Brain pericyte (primary cell): ENCODE measurements at places on chromosomes 7 and 10.

- DNase-seq = no peak
Observed at GRCh38 chr7:16071246-16071857, 350.0 kb downstream of the CRPPA start.

DNA sequence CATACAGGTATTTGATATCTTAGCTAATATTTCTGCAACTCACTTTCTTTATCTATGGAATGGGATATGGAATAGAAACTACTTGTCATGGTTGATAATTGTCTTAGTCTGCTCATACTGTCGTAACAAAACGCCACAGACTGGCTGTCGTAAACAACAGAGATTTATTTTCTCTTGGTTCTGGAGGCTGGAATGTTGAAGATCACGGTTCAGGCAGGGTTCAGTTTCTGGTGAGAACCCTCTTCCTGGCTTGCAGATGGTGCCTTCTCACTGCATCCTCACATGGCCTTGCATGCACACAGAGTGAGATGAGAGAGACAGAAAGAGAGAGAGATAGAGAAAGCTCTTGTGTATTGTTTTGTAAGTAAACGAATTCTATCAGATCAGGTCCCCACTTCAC, 332.7 kb upstream of the MAGI2 start:
- no peak for DNase-seq

DNA sequence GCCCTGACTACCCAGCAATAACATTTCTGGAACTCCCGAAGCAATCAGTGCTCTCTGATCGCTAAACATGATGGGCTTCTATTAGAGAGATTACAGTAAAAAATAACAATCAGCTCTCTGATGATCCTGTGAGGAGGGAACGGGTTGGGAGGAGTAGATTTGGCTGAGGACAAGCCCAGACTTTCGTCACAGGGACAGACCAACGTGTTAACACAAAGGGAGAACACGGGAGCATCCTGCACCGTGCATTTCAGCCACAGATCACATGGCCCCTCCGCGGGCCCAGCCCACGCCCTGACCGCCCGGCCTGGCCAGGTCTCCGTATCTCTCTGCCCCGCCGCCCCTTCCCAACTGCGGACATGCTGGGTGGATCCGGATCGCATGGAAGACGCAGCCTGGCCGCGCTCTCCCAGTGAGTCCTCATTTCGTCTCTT, 95.0 kb upstream of the AGBL3 start:
- peak; percentile 93 for DNase-seq

DNA sequence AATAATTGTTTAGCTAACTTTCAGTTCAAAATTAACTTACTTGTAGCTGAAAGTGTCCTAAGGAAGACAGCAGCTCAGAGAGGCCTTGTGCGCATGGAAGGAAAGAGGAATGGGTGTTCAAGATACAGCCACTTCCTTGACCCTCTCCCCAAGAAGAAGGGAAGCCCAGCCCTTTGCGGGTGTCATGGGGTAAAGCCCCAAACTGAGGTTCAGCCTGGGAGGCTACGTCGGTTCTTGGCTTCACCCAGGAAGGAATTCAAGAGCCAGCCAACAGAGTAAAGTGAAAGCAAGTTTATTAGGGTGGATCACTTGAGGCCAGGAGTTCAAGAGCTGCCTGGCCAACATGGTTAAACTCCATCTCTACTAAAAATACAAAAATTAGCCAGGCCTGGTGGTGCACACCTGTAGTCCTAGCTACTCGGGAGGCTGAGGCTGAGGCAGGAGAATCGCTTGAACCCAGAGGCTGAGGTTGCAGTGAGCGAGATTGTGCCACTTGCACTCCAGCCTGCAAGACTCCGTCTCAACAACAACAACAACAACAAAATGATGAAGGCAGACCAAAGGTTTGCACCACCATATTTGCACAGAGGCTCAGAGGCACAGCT, 15.9 kb downstream of the GPRIN2 start:
- no peak for DNase-seq

- no peak for DNase-seq
Observed at GRCh38 chr7:33950047-33950714, 44.8 kb downstream of the BMPER start.

GRCh38 chr7:132203021-132203420, 373.2 kb downstream of the PLXNA4 start:
- no peak for DNase-seq

DNA sequence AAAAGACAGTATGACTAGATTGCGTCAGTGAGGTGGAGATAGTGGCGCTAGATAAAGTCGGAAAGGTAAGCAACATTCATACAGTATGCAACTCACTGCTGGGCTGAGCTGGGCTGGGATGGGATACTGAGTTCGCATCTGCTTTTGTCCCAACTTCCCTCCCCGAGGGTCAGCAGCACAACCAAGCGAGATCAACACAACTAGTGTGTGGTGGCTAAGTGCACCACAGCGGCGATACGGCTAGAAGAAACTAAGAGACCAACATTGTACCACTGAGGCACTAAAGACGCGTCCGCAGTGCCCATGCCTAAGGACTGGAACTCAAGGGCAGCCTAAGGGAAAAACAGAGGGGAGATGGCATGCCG, 467 bp downstream of the EXOSC1 start:
- no peak for DNase-seq

DNA sequence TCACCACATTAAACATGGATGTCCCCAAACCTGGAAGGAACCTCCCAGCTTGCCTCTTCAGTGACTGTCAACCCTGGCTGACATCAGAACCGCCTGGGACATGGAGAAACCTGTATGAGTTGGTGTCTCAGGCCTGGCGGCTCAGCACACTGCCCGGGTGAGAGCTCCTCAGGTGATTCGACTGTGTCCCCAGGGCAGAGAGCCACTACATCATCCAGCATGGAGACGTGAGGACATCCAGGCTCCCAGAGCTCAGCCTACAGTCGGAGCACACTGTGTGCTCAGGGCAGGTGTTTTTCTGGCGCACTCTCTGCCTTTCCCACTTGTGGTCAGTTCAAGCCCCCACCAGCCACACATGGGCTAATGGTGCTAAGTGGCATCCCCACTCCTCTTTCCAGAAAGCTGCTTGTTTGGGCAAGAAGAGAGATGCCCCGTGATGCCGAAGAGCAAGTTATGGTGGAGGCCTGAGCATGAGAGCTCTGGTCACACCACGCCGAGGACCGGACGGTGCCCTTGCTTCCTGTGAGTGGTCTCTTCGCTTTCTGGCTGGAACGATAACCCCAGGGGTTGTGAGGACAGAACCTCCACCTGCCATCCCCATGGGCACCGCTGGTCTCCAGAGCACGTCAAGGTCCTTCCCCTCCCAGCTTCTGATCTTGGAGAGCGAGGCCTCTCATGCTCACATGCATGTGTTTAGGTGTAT, 38.5 kb downstream of the AMZ1 start:
- DNase-seq = no peak

- DNase-seq = no peak
Observed at GRCh38 chr10:47347303-47347675, 874 bp upstream of the RBP3 start.
